ENCODE measurements at places on chromosomes 6 and 20.

DNA sequence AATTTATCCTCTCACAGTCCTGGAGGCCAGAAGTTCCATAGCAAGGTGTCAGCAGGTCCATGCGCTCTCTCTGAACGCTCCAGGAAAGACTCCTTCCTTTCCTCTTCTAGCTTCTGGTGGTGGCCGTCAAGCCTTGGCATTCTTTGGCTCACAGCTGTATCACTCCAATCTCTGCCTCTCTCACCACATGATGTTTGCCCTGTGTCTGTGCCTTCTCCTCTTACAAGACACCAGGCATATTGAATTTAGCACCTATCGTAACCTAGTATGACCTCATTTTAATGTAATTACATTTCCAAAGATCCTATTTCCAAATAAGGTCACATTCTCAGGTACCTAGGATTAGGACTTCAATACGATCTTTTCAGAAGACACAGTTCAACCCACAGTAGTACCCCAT is 428.5 kb downstream of the CD83 start:
- DNase-seq = no peak

DNA sequence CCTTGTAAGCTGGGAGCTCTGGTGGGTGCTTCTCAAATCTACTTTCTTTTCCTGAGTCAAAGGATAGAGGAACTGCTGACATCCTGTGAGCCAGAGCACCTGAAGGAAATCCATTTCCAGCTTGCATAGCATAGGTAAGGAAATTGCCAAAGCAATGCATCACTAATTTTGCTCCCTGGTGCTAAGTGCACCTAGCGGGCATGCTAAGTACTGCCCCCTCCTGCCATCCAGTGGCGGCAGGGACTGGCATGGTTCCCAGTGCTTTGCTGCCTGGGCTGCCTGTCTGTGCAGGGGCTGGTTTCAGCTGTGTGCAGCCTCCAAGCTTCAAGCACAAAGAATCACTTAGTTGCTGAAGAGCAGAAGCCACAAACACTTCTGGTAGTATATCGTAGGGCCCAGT is 63.9 kb downstream of the FARS2 start:
- no peak for DNase-seq

GRCh38 chr6:12200015-12200564 is 90.1 kb upstream of the EDN1 start:
- no peak for DNase-seq

DNA sequence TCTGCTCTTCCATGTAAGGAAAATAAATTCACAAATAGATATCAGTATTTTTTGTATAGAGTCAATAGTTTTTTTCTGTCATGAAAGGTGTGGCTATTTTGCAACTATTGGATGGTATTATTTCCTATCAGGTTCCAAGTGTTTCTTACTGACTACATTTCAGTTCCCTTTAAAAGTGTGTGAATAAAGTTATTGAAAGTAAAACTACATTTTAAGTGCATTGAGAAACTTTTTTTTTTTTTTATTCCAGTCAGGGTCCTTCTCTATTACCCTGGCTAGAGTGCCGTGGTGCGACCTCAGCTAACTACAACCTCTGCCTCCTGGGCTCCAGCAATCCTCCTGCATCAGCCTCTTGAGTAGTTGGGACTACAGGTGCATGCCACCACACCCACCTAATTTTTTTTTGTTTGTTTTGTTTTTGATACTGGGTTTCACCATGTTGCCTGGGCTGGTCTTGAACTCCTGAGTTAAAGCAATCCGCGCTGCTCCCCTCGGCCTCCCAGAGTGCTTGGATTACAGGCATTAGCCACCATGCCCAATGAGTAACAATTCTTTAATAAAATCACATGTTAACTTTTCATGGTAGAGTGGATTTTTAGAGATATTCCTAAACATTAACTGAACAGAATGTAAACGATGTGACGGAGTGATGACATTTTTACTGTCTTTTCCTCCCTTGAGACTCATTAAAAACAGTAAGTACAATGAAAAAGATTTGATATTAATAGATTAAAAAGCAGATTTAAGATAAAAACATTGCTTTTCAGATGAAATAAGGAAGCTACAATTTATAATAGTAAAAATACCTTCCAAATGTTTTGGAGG is 69.7 kb upstream of the ADGRF4 start:
- no peak for DNase-seq

DNA sequence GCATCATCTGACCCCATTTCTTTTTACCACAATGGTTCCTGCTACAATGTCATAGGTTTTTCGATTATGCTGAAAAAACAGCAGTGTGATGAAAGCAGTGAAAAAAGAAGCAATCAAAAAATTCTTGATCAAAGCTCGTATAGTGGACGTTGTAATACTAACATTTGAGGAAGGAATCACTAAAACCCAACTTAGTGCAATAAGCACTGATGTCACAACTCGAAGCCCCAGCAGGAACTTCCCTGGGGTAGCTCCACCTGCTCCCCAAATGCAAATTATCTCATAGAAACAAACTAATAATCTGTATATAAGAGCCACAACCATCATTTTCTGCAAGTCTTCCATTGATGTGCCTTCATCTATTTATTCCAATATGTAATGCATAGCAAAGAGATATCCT is 285.6 kb upstream of the SGK1 start:
- no peak for DNase-seq

DNA sequence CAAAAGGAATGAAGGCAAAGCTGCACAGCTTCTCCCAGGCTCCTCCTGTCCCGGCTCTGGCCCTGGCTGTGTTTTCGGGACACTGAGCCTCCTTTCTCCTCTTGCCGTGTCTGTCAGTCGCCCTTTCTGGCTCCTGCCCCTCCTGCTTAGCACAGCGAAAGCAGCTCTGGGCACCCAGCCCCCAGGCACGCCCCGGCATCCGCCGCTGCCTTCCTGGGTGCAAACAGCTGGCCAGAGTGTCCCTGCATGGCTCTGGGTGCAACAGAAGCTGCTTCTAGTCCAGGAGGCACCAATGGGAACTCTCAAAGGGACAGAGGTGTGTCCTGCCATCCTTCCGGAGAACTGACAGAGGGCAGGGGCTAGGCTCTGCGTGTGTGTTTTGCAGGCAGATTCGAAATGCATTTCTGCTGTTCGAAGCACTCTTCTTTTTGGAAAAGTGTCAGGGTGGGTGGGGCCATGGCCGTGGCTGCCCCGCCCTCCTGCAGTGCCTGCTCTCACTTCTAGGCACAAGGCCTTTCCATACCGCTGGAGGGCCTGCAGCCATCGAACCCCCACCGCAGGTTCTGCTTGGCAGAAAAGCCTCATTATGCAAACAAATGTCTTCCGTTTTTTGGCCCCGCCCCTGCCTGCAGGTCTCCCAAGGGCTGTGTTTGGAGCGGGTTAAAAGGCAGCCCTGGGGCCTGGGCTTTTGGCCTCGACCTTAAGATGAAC is 15.5 kb downstream of the COL9A3 start:
- DNase-seq = no peak

DNA sequence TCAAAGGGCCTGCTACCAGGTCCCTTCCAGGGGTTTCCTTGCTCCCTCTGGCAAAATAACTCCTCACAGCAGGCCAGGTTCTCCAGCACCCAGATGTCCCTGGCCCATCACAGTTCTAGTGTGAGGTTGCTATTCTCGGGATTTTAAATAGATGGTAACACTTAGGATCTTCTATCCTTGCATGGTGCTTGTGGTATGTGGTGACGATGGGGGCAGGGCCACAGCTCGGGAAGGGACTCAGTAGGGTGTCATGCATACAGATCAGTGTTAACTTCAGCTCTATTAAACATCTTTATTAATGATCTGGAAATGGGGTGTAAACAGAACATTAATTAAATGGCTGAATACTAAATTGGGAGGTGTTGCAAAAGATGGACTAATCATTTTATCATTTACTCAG is 323.8 kb downstream of the QKI start:
- DNase-seq = no peak

- DNase-seq = no peak
These were observed 4.8 kb downstream of the HRH3 start for GRCh38 chr20:62215020-62215990.

DNA sequence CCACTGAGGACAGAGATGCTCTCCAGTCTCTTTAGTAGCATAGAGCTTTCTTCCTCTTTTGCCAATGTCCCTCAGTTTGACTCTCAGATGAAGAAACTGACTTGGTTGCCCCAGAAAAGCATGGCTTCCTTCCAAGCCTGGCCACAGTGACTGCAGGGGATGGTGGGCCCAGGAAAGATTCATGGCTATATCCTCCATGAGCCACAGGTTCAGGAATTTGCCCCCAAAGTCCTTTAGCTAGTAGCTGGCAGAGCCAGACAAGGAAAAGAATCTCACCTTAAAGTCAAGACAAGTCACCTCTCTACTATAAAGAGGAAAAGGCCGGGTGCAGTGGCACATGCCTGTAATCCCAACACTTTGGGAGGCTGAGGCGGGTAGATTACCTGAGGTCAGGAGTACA is 43.4 kb downstream of the TRAM2 start:
- DNase-seq = no peak

DNA sequence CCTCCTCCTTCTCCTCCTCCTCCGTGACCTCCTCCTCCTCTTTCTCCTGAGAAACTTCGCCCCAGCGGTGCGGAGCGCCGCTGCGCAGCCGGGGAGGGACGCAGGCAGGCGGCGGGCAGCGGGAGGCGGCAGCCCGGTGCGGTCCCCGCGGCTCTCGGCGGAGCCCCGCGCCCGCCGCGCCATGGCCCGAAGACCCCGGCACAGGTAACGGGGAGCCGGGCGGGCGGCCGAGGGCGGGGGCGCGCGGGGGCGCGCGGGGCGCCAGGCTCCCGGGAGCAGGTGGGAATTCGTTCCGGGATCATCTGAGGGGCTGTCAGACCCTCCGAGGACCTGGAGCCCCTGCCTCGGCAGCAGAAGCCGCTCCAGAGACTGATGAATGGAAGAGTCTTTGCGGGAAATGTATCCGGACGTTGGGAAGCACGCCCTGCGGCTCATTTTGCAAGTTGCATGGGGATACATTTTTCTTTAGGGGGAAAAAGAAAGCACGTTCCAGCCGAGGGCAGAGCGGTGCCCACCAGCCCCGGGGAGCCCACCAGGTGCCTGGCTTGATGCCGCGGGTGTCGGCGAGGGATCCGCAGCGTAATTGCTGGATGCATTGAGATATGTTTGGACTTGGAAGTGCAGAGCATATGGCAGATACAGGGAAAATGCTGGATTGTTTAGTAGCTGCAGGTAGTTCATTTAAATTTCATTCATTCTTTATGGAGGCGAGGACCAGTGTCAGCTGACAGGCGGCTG is 394 bp downstream of the MYB start:
- DNase-seq = no peak

- DNase-seq = no peak
These were observed 2.8 kb downstream of the CITED2 start for GRCh38 chr6:139371421-139372203.

DNA sequence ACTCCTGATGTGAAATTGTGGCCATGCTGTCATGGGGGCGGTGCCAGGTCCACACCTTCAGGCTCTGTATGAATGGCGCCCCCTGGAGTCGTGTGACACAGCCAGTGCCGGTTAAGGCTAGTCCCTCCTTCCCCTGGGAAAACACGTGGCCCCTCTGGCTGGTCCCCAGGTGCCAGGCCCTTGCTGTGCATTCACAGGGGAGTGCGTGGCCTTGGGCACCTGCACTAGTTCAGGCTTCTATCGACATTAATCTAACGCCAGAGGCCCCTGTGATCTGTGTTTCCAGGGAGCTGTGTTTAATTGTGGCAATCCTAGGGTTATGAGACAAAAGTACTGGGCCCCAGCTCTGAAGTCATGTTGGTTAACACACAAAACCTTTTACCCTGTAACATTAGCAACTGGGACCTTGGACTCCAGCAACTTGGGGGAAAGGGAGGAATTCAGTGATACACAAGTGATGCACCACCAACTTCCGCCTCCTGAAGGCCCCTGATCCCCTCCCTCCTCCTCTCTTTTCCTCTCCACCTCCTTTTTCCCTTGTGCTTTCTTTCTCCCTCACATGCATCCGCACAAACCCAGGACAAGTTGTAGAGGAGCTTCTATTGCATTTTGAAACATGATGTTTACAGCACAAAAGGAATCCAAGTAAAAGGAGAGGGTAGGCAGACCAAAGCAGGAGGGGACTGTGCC is 74.0 kb downstream of the SSR1 start:
- no peak for DNase-seq

DNA sequence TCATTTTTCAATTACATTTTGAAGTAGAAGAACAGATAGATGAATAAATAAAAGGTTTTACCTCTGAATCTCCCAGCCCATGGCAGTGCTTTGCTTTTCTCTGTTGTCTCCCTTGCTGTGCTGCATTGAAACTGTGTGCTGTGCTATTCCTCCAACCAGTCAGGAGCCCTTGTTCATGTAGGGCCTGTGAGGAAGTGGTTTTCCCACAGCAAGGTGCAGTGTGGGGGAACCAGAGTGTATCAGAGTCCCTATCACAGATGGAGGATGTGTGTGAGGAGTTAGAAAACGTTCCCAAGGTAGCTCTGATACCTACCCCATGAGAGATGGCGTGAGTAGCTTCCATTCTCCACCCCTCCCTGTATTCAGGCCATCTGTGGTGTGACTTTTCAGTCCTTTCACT is 72.8 kb upstream of the RALGAPA2 start:
- no peak for DNase-seq

GRCh38 chr6:159601211-159601610 is 91.8 kb downstream of the SOD2 start:
- DNase-seq = no peak

DNA sequence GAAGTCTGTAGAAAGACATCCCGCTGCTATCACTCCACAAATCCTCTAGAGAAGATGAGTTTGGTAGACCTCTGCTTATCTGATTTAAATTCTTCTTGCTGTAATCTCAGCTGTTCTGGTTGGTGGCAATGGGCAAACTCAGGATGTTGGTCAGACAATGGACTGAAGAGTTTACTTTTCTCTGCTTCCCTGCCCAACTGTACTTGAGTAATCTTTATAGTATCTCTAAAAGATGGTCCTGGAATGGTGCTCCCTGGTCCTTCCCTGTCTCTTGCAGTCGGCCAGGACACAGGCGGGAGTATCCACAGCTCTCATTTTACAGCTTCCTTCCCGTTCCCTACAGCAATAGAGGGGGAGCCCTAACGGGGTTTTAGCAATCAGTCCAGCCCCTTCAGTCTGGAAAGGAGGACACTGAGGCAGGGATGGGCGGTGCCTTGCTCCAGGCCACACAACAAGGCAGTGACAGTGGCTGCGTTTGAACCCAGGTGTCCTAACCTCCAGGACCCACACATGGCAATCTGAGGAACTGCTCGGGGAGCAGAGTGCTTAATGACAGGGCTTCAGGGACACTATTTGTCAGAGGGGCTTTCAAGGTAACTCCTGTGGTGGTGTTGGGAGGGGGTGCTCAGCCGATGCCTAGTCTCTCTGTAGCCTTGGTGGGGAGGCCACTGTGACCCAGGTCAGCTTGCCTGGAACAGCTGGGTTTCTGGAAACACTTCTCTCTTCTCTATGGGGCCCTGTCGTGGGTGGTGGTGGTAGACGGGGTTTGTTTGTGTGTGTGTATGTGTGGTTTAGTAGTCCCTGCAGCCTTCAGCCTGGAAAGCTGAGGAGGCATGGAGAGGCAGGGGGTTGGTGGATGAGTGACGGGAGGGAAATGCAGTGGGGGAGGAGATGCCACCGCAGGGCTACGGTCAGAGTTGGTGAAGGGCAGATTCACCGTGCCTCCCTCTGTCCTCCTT is 9.5 kb upstream of the VEGFA start:
- DNase-seq = no peak

- no peak for DNase-seq
These were observed 490 bp downstream of the MMUT start for GRCh38 chr6:49462599-49462926.
